ENCODE measurements at places on chromosomes 7 and 10.

DNA sequence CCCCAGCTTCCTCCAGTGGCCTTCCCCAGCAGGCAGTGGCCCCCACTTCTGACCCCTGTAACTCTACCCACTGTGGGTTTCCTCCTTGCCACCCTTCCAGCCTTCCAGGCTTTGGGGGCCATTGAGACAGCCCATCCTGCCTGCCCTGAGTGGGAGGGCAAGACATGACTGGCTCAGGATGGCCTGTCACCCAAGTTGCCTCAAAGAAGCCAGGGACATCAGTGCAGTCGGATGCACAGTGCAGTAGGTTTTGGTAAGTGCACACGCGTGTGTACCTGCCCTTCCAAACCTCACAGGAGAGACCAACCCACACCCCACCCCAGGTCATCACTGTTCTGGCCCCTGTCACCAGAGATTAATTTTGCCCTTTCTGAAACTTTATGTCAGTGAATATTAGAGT is 22.7 kb downstream of the ZMIZ2 start:
- no peak for DNase-seq

- no peak for DNase-seq
Measured at GRCh38 chr10:131615150-131615549, 285.7 kb upstream of the PPP2R2D start.

- no peak for DNase-seq
Measured at GRCh38 chr7:130227883-130228575, 20.4 kb downstream of the SSMEM1 start.

DNA sequence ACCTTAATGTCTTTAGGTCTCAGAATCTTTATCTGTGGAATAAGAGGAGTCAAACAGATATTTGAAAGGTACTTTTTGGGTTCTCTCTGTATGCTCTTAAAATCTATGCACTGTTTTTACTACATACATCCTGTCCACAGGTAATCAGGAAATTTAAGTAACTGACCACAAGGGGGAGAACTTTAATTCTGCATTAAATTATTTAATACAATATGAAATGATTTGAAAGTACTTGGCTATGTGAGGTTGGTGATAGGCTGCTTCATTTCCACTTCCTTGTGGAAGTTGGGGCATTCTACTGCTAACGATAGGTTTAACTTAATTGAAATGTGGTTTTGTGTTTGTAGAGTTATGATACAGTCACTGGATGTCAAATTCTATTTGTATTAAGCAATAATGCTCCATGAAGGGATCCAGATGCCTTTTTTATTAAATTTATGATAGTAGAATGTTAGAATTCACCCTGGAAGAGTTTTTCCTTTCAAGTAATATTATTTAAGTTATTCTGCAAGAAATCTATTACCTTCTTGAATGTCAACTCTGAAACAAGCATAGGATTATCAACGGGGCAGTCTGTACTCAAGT is 6.0 kb downstream of the TEX47 start:
- no peak for DNase-seq

DNA sequence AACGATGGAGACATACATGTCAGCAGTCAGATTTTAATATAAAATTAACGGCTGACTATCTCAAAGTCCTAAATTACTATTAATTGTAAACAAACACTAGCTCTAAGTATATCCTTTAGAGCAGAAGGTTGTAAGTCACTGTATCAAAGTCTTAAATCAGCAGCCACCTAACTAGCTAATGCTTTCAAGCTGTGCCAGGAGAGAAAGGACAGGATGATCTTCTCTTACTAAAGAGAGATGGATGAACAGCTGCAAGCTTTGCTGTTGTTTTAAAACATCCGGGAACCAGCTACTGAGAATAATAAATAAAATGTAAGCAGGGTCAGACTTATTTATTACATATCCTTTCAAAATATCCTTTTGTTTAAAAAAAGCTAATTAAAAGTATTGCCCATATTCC is 24.0 kb upstream of the ABLIM1 start:
- no peak for DNase-seq

GRCh38 chr10:117955176-117955575 is 91.6 kb downstream of the RAB11FIP2 start:
- DNase-seq: no peak

DNA sequence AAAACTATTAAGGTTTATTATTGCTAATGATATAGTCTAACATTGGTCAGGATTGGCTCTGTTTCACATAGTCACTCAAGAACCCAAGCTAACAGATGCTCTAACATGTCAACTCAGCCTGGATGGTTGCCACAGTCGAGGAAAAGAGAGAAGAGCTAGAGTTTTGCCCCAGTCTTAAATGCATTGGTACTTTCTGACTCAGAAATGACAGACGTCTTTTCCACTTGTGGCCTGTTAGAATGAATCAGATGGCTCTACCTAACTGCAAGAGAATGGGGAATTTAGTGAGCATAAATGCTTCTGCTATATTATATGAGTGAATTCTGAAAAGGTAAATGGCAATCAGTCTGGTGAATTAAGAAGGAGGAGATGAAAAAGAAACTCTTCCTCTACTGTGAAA is 13.9 kb downstream of the HECTD2 start:
- DNase-seq: no peak

- no peak for DNase-seq
Measured at GRCh38 chr7:72924386-72924732, 536 bp upstream of the POM121 start.

GRCh38 chr10:29586509-29586908 is 48.3 kb downstream of the SVIL start:
- no peak for DNase-seq

DNA sequence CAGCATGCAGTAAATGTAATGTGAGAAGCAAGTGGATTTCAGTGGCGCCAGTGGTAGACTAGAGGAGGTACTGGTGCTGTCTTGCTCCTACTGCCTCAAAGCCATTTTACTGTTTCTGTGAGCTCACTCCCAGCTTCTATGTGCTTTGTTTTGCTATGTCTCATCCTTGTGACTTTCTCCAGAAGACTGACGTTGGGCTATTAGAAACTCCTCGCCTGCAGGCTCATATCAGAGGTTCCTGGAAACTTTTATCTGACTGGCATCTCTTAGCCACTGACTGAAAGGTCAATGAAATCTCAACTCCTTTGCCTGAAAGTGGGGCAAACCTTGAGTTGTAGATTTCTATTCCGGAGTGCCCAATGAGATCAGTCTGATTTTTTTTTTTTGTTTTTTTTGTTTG is 66.4 kb upstream of the SORCS1 start:
- DNase-seq: no peak

DNA sequence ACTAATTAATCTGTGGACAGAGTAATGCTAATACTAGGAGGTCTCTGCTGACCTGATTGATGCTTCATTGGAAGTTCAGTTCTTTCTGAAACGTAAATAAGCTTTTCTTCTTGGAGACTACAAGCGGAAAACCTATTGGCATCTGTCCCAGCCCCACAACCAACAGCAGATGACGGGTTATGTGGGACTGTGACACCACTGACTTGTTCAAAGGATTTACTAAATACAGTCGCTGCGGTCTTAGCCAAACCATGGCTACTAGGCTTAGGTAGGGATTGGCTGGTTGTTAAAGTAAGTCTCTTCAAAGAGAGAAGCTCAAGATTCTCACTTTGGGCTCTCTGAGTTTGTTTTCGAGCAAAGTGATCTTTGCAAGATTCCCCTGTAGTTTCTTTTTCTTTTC is 68.3 kb downstream of the HYCC1 start:
- no peak for DNase-seq

GRCh38 chr10:92366412-92367021 is 75.5 kb downstream of the MARCHF5 start:
- no peak for DNase-seq

DNA sequence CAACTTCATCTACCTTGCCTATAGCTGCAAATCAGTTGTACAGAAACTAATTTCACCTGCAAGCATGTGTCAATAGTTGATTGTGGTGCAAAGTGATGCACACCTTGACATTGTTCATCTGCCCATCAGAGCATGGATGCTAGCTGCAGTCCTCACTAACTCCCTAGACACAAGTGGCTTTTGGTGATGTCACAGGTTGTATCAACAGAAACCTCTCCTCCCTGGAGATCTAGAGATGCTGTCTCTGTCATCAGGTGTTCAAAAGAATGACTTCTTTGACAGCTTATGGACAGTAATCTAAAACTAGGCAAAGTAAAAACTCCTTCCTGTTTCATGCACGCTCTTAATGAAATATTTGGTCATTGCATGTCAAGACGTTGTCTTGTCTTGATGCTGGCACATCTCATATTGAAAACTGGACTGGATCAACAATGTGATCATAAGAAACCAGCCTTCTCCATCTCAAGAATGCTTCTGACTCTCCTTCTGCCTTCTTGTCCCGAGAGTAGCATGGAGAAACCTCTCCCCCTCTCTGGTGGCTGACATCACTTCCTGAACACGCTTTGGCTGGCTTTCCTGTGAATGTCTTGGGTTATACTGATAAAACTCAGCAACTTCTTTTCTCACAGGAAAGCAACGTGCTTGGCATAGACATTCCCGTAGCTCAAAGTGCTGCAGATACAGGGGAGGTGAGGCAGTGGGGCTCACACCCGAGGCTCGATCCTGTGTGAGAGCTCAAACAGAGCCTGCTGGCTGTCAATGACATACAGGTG is 176.2 kb upstream of the CDCA7L start:
- DNase-seq: no peak

GRCh38 chr7:27133409-27134231 is 3.1 kb upstream of the HOXA4 start:
- DNase-seq: no peak

GRCh38 chr10:1673568-1674345 is 63.6 kb downstream of the ADARB2 start:
- DNase-seq: no peak

DNA sequence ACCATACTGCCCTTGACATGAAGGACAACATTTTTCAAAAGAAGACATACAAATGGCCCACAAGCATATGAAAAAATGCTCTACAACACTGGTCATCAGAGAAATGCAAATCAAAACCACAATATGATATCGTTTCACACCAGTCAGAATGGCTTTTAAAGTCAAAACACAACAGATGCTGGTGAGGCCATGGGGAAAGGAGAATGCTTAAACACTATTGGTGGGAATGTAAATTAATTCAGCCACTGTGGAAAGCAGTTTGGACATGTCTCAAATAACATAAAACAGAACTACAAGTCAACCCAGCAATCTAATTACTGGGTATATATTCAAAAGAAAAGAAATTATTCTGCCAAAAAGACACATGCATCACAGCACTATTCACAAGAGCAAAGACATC is 4.2 kb upstream of the NT5C3A start:
- DNase-seq: no peak

GRCh38 chr7:121187222-121187621 is 141.6 kb upstream of the WNT16 start:
- DNase-seq: no peak

- DNase-seq: peak; percentile 31
Measured at GRCh38 chr10:55628260-55628701, 732.8 kb downstream of the ZWINT start.

DNA sequence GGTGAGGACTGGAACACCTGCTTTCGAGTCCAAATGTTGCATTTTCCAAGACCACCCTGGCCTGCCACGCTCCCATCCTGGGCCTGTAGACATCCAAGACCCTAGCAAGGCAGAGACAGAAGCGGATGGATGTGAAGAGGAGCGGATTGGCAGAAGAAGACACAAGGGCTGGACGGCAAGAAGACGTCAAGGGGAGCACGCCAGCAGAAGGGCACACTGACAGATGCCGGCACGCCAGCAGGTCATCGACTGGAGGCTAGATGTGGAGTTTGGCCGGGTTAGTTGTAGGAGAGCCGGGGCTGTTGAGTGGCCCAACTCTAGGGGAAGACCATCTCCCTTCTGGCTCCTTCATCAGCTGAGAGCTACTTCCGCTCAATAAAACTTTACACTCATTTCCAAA is 251.6 kb downstream of the ZWINT start:
- DNase-seq: no peak

- DNase-seq: no peak
Measured at GRCh38 chr7:28083164-28083997, 97.2 kb downstream of the JAZF1 start.

GRCh38 chr10:26326851-26327250 is 110.3 kb downstream of the GAD2 start:
- DNase-seq: no peak

DNA sequence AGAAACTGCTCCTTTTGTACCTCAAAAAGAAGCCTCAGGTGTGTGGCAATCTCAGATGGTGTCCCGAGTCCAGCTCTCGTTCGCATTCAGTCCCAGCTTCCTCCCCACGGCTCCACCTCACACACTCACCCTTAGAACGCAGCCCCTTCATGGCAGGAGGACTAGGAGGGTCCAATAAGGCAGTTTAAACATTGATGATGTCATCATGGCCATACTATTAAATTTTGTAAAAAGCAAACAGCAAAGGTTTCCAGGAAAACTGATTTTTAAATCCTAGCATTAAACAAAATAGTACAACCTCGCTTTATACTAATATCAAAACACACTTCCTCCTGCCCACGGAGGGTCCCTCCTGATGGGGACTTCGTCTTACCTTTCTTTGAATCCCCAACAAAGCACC is 133.0 kb downstream of the ADAM12 start:
- no peak for DNase-seq

DNA sequence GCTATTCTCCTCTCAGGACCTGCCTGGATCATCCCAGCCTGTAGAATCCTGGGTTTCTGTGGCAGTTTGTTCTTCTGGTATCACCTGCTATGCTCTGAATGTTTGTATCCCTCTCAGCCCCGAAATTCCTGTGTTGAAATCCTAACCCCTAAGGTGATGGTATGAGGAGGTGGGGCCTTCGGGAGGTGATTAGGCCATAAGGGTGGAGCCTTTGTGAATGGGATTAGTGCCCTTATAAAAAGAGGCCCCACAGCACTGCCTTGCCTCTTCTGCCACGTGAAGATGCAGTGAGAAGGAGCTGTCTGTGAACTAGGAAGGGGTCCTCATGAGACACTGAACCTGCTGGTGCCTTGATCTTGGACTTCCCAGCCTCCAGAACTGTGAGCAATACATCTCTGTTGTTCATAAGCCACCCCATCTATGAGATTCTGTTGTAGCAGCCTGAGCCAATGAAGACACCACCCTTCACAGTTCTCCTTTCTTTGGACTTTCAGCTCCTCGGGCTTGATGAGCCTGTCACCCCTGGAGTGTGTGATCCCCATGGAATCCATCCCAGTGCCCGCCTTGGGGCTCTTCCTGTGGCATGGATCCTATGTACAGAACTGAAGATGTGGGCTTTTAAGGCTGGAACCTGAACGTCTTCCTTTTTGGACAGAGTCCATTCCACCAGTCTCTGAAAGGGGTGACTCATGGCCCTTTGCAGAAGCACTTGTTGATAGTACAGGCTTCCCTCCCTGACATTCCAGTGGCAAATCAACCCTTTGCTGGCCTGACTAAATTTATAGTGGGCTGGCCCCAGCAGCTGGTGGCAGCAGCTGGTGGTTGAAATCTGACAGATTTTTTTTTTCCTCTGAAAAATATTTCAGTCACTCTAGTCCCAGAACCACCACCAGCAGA is 138.0 kb downstream of the TACC2 start:
- no peak for DNase-seq
